ENCODE measurements at places on chromosomes 6 and 20. TPM values are rescaled to one million over a fixed set of nuclear protein-coding genes. Genes with fewer than 3 reads are reported as not detected.

GRCh38 chr6:53361549-53362031, 12.8 kb upstream of the ELOVL5 start:
- no peak for DNase-seq

DNA sequence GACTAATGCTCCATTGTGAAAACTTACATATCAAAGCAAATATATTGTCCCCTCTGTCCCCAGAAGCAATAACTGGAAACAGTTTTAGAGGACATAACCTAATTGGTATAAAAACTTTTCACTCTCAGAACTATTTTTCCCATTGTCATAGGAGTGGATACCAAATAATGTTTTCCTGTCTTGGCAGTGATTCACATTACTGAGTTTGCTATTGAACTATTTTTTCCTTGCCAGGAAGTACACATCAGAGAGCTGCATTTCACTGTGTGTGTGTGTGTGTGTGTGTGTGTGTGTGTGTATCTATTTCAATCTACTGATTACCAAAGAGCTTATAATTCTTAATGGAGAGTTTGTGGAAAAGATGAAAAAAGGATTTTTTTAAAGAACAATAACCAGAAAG, 45.4 kb downstream of the AKAP12 start:
- no peak for DNase-seq

DNA sequence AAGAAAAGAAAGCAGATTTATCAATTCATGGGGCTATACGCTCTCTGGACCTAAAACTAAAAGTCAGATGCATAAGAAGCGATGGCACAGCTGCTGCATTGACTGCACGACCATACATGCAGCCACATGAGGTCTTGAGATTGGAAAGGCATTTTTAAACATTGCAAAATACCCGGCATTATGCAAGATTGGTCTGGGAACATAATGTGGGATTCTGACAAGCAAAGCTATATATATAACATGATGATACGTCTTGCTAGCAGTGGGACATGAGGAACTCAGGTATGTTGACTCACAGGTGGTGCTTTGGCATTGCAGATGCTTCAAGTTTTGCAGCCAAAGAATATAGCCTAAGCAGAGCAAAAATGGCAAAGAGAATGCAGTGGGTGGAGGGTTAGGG, 55.1 kb downstream of the SAMD3 start:
- no peak for DNase-seq

- peak; percentile 44 for DNase-seq
Observed at GRCh38 chr6:75932067-75932466, 140.4 kb downstream of the IMPG1 start.

Gene OR12D3
- total RNA-seq: not detected

- DNase-seq: no peak
Observed at GRCh38 chr6:142659661-142660060, 285.3 kb downstream of the HIVEP2 start.

Measured in H7 (cell line).